ENCODE measurements at places on chromosomes 5 and 9.

DNA sequence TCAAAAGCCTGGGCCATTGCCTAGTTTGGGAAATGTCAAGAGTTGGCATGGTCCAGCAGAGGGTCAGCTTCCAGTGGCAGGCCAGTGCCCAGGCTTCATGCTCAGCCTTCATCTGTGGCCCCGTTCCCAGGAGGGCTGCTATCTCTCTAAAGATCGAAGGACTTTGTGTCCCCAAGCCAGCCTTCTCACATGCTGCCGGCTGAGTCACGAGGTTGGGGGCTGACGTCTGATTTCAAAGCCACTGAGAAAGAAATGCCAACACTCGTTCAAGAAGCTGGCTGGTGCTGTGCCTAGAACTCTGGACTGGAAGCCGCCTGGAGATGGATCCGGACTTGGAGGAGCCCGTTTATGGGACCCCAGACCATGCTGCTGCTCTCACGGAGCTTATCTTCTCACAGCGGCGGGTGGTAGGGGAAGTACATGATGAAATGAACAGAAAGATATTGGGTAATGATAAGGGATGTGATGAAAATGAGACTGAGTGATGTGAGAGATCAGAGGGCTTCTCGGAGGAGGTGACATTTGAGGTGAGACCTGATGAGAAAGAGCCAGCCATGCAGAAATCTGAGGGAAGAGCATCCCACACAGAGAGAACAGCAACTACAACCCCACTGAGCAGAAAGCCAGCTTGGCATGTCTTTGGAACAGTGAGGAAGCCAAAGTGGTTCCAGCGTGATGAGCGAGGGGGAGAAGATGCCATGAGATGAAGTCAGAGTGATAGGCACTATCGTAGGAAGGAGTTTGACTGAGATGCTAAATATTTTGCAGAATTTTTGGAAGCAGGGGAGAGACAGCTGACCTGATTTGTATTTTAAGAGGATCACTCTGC lies 54.9 kb upstream of the BOD1 start:
- DNase-seq, result no peak

DNA sequence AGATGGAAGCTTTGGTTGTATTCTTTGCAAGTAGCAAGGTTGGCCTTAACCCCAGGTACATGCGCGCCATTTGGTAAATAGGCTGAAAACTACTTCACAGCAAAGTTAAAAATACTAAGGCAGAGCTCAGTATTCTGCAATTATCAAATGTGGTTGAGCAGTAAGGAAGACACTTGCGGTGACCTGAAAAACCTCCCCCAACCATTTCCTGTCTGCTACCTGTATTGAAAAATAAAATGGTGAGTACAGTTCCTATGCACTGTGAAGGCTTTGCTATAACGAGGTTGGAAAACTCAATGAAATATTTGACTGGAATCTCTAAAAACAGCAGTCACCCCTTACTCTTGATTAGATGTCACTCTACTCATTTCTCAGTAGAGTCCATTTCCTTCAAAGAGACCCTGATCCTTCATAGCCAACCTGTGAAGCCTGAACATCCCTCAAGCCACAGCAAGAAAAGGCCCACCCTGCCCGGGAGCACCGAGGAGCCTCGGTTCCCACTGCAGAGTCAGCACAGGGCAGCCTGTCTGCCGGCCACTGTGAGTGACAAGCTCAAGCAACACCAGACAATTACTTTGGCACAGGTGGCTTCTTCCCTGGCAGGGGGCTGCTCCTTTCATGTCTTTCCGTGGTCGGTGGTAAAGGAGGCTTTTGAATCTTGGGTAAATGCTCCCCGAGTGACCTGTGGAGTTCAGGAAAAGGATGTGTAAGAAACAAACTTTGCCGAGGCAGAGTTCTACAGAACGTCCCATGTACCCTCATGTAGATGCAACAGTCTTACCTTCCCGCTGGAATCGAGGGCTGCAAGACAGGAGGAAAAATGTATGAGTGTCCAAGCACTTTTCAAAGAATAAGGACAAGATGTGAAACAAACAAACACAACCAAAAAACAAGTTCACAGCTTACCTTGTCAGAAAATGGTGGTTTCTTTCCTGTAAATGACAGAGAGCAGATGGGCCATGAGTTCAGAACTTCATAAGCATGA lies 29.6 kb downstream of the C5orf58 start:
- DNase-seq, result no peak

DNA sequence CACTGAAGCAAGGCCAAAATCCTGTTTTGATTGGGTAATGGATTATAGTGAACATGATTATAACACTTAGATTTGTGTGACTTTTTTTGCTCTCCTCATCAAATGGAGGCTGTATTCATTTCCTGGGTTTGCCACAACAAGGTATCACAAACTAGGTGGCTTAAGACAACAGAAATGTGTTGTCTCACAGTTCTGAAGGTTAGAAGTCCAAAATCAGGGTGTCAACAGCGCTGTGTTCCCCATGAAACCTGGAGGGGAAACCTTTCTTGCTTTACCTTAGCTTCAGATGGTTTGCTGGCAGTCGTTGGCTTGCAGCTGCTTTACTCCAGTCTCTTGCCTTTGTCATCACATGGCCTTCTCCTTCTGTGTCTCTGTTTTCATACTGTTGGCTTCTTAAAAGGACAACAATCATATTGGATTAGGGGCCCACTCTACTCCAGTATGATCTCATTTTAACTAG lies 32.4 kb downstream of the CDC42SE2 start:
- DNase-seq, result no peak

DNA sequence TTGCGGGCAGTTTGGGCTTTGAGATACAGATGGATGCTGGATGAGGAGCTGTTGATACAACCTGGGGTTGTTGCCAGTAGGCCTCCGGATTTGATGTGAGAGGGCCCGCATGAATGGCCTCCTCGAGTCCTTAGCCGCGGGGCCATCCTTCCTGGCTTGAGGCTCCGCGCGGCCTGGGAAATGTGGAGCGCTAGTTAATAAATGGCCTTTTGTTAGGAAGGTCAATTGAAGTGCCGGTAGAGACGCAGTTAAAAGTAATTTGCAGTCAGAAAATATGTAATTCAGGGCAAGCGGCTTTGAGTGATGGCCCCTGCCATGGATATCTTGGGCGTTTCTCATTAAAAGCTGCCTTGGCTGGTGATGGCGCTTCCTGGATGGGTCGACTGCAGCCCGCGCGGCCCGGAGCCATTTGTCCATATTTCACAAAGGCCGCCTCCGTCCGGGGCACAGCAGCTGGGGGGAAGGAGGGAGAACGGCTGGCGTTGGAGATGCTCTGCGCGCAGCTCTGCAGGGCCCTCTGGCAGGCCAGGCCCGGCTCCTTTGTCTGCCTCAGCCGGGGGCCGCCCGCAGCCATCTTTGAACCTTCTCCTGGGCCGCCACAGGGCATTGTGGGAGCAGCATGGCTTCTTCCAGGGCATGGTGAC lies 11.2 kb downstream of the MVB12B start:
- DNase-seq, result no peak

GRCh38 chr9:17090041-17090440 lies 44.8 kb upstream of the CNTLN start:
- no peak for DNase-seq

- DNase-seq, result no peak
These were observed 116.5 kb upstream of the FBXL7 start for GRCh38 chr5:15383469-15383868.

Measured in stimulated activated CD4-positive, alpha-beta T cell treated with anti-CD3 and anti-CD28 coated beads, Interleukin-1b, Interleukin-23, amount 100 ng/mL, for 1 hour (primary cell).